HEK293T (cell line): ENCODE measurements at places on chromosomes 16 and 17.

- no peak for DNase-seq
Observed at GRCh38 chr16:85117418-85117817, 5.1 kb upstream of the CIBAR2 start.

GRCh38 chr17:60577147-60577915 lies 22.7 kb upstream of the PPM1D start:
- no peak for DNase-seq

DNA sequence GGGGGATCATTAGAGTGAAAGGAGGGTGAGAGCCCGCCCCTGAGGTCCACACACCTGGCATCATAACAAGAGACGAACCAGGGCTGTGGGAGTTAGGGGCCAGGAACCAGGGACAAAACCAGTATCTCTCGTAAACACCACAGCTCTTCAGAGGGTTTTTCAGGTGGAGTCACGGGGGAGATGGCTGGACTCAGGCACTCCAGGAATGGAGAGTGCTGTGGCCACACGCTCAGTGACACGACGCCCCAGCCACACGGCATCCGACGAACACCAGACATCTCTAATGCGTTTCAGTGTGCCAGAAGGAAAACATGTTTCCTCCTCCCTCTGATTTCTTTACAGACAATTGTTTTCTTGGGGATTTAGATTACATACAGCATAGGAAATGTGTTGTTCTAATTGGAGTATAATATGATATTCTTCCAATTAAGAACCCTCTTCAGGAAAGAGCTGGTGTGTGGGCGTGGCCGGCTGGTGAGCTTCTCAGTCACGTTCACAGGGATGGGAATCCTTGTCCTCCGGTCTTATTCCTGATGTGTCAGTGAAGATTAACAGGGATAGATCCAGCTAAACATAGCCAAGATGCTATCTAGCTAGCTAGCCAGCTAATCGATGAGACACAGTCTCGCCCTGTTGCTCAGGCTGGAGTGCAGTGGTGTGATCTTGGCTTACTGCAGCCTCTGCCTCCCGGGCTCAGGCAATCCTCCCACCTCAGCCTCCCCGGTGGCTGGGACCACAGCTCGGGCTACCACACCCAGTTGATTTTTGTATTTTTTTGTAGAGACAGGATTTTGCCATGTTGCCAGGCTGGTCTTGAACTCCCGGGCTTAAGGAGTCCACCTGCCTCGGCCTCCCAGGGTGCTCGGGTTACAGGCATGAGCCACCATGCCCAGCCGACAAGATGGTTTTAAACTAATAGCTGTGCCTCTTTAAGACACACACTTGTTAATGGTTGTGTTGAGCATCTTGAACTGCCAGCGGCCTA lies 98.6 kb downstream of the BANP start:
- no peak for DNase-seq

- no peak for DNase-seq
Observed at GRCh38 chr17:35214192-35214591, 20.0 kb upstream of the SLC35G3 start.

DNA sequence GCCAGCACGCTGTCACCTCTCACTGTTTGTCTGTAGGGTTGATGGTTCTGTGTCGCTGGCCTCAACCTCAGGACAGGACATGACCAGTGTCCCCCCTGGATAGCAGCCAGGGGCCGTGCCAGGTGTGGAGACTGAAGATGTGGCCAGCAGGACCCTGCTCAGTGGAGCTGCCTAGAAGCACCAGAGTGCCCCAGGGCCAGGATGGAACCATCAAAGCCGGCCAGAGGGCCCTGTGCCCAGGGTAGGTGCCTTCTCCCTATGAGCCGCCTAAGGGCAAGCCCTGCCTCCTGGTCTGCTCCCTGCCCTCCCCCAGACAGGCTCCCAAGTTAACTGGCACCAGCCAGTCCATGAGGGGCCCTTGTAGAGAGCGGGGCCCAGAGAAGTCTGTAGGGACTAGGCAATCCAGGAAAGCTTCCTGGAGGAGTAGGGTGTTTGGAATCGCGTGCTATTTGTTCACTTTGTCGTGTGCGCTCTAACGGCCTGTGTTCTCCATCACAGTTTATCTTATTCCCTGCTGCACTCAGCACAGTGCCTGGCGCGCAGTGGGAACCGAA lies 546 bp upstream of the NDUFB10 start:
- DNase-seq = no peak

- no peak for DNase-seq
Observed at GRCh38 chr16:5496013-5496412, 398.4 kb upstream of the EEF2KMT start.

- no peak for DNase-seq
Observed at GRCh38 chr16:57471852-57472664, 9.6 kb downstream of the POLR2C start.

DNA sequence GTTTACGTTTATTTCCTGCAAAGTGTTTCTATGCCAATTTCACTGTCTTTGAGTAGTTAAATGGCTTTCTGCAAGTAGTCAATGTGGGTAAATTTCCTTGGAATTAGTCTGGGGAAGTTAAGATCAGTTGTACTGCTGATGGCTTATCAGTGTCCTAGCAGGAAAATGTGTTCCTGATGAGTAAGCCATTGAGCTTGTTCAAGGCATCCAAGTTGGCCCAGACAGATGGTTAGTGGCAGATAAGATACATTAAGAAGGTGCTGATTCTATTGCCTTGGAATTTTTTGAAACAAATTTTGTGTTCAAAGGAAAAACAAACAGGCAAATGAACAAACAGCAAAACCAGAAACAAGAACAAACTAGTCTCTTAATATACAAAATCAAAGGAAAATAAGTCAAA lies 258.4 kb downstream of the MAP2K6 start:
- DNase-seq = no peak

GRCh38 chr16:27824786-27825185 lies 238.7 kb downstream of the GSG1L start:
- no peak for DNase-seq

DNA sequence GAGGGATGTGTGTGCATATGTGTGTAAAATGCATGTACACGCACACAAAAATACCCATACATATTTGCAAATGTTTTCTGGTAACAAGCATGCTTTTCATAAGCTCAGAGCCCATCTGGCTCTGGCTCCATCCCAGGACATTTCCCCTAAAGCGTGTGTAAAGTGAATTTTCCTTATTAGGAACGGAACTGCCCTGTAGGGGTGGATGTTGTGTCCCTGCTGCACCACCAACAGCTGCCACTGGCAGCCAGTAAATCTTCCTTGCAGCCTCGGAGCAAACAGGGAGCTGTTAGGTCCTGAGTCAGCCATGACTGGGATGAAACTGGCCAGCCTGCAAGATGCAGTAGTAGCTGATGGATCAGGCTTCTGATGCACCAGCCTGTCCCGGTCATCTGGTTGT lies 393.5 kb downstream of the UTP18 start:
- DNase-seq = peak; percentile 21

GRCh38 chr17:76103274-76104139 lies at the start of gene EXOC7:
Gene EXOC7, minus strand, starts transcription at chr17:76103787. Its CDS starts 95 bp downstream, at chr17:76103692.
- DNase-seq = peak; percentile 99

GRCh38 chr16:57392694-57393093 lies 11.9 kb upstream of the CCL17 start:
- DNase-seq = no peak

DNA sequence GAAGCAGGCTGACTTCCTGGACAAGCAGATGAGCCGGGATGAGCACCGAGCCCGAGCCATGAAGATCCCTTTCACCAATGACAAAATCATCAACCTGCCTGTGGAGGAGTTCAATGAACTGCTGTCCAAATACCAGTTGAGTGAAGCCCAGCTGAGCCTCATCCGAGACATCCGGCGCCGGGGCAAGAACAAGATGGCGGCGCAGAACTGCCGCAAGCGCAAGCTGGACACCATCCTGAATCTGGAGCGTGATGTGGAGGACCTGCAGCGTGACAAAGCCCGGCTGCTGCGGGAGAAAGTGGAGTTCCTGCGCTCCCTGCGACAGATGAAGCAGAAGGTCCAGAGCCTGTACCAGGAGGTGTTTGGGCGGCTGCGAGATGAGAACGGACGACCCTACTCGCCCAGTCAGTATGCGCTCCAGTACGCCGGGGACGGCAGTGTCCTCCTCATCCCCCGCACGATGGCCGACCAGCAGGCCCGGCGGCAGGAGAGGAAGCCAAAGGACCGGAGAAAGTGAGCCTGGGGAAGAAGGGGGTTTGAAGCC lies 11.0 kb downstream of the NFE2L1 start:
- no peak for DNase-seq

DNA sequence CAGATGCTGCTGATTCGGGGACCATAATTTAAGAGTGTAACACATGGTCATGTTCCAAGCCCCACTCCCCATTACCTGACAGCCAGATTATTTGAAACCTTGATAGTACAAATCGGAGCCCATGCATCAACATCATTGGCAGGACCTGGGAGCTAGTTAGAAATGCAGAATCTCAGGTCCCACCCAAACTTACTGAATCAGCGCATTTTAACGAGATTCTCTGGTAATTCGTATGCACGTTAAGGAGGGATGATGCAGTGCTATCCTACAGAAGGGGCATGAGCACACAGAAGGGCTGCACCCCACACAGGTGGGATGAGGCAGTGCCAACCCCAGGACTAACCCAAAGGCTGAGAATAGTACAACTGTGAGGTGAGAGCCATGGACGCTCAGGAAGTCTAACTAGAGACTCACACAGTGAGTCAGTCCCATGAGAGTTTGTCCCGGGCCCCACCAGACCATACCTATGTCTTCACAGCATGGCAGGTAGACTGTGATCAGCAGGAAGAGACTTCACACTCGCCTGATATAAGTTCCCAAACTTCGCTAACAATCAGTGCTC lies 64.9 kb downstream of the ZNF18 start:
- no peak for DNase-seq

DNA sequence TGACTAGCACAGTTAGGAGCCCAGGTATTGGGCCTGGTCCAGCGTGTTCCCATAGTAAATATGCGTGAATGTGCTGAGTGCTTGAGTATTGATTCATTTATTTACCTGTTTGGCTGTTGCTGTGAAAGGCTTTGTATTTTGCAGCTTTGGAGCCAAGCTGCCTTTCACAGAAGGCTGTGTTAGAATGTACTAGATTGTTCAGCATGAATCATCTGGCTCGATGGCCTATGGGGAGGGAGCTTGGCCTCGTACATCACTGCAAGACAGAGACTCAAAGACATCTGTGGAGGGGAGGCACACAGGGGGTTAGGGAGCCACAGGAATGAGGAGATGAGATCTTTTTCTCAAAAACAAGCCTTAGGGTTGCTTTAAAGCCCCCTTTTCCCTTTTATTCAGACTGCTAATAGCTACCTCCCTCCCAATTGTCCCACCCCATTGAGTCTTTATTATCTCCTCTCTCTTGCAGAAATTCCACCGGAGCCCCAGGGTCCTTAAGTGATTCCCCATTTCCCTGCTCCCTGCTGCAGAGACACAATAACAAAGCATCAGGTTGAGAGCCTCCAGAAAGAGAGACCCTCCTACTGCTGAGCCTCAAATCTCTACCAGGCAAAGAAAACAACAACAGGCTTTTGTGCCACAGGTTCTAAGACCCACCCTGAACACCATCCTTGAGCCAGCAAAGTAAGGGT lies 307.2 kb downstream of the ABCC12 start:
- no peak for DNase-seq

GRCh38 chr16:82195917-82196494 lies 26.0 kb upstream of the MPHOSPH6 start:
- no peak for DNase-seq

DNA sequence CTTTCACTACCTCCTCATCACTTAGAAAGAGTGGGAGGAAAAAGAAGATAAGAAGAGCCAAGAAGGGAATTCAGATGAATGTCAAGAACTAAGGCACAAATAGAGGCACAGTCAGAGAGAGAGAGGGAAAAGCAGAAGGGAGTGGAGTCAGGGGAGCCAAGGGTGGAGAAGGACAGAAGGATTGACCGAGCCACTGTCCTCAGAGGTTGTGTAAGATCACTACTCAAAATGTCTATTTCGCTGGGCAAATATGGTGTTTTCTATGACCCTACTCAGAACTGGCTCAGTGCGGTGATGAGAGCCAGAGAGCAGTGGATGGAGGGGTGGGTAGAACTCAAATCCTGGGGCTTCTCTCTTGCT lies 139.2 kb upstream of the HS3ST2 start:
- no peak for DNase-seq
